HEK293T (cell line): ENCODE measurements at places on chromosomes 1 and 21.

GRCh38 chr21:27636656-27637055 is 669.8 kb upstream of the ADAMTS5 start:
- no peak for DNase-seq

- no peak for DNase-seq
Observed at GRCh38 chr21:39104911-39105310, 78.3 kb downstream of the PSMG1 start.

DNA sequence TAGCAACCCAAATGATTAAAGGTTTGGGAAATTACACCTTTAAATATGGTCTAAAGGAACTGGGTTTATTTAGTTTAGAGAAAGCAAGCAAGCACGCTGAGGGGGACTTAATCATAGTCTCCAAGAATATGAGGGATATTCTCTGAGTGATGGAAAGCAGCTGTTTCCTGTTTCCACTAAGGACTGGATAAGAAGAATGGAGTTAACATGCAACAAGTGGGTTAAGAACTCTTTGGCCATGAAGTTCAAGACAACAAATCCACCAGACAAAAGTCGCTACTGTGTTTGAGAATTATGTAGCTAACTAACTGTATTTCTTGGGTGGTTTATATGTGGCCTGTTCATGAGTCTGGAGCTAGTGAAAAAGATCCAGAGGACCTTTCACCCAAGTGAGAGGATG is 85.7 kb downstream of the TGFB2 start:
- DNase-seq: no peak

DNA sequence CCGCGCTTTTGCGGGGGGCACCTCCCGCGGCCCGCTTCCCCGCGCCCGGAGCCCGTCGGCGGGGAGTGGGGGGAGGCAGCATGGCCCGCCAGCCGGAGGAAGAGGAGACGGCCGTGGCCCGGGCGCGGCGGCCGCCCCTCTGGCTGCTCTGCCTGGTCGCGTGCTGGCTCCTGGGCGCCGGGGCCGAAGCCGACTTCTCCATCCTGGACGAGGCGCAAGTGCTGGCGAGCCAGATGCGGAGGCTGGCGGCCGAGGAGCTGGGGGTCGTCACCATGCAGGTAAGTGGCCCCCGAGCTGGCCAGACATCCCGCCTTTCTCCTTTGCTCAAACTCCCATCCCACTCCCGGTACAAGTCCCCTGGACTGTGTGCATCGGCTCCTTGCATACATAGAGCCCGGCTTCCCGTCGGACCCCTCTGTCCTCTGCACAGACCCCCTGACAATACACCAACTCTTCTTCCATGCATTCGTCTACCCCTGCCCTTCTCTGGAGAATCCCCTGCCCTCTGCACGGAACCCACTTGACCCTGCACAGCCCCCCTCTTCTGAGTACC is 812 bp downstream of the CACHD1 start:
- DNase-seq: peak; percentile 71

DNA sequence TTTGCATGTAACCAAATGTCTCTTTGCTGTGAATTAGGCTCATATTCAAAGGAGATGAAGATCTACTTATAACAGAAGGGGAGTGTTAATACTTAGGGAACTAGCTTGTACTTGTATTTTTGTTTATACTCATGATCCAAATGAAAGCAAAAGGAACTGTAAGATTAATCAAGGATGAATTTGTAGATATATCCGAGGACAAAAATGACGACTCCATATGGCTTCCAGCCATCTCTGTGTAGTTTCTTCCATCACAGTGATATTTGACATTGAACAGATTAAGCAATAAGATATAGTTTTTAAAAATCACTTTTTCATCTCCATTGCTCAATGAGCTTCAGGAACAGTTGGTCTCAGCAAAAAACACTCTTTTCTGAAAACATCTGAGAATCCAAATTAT is 257.4 kb upstream of the CAMK1G start:
- DNase-seq: no peak
